ENCODE measurements at places on chromosomes 6 and 20.

- no peak for DNase-seq
Measured at GRCh38 chr6:112030961-112031660, 22.8 kb upstream of the CCN6 start.

DNA sequence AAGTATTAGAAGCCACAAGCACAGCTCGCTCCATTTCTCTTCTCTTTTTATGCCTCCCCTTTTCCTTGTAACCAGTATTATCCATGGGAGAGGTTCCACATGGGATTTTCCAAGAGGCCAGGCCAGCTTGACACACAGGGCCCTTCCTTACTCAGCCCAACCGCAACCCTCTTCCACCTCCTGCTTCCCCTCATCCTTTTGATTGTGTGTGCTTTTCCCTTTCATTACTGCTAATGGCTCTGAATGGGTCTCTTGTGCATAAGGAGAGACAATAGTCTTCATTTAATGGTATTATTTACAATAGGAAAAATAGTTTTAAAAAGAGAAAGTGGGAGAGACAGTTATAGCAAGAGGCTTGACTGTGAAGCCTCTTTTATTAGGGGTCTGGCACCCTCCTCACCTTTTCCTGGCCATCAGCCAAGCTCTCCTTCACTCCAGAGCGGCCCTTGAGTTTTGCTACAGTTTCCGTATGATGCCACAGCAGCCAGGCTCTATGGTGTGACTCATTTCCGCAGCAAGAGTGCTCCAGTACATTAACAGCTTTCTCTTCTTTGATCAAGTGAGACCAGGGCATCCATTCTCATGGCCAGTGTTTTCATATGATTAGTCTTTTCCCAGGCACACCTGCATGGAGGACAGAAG lies 579.5 kb downstream of the TFAP2B start:
- DNase-seq: no peak

- DNase-seq: no peak
Measured at GRCh38 chr6:33624856-33625255, 3.7 kb downstream of the ITPR3 start.

DNA sequence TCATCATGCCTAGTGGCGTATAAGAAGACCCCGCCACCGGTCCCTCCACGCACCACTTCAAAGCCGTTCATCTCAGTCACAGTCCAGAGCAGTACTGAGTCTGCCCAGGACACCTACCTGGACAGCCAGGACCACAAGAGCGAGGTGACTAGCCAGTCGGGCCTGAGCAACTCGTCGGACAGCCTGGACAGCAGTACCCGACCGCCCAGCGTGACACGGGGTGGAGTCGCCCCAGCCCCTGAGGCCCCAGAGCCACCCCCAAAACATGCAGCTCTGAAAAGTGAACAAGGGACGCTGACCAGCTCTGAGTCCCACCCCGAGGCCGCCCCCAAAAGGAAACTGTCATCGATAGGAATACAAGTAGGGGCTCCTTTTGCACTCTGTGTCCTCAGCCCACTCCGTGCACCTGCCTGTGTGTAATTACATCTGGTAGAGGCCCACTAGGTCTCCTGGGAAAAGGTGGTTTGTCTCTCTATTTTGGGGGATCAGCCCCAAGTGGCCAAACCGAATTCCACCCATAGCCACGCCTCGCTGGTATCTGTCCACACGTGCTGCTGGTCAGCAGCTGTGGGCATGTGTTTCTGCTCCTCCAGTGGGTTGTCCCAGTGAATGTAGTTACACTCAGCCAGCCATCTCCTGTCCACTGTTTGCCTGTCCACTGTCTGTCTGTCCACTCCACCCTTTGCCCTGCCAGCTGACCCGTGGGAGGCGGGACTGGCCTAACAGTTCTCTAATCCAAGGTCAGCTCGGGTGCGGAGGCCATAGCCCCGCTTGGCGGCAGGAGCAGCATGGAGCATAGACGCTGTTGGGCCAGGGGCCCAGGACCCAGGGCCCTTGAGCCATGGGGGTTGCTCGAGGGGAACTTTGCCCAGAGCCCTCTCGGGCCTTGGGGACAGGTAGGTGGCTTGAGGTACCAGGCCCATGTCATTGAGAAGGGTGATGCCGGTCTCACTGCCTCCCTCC lies 44.3 kb upstream of the MYL9 start:
- no peak for DNase-seq

DNA sequence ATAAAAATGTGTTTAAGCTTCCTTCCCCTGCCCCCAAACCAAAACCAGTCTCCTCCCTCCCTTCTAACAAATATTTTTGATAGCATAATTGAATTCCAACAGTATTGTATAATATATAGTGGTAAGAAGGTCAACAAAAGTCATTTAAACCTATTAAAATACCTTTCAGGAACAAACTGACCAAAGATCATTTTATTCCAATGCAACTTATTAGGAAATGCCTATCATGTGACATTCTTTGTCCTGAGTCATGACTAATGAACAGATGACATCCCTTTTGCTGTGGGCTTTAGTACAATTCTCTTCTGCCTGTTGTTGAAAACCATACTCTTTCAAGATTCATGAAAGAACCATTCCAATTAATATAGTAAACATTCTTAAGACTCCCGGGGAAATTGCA lies 51.5 kb upstream of the TRAF3IP2 start:
- DNase-seq: peak; percentile 83

GRCh38 chr20:44866703-44867335 lies 18.7 kb upstream of the YWHAB start:
- DNase-seq: no peak

- no peak for DNase-seq
Measured at GRCh38 chr20:43909720-43910119, 4.9 kb upstream of the TOX2 start.

- DNase-seq: peak; percentile 51
Measured at GRCh38 chr6:82711971-82712370, 348.4 kb downstream of the TPBG start.

DNA sequence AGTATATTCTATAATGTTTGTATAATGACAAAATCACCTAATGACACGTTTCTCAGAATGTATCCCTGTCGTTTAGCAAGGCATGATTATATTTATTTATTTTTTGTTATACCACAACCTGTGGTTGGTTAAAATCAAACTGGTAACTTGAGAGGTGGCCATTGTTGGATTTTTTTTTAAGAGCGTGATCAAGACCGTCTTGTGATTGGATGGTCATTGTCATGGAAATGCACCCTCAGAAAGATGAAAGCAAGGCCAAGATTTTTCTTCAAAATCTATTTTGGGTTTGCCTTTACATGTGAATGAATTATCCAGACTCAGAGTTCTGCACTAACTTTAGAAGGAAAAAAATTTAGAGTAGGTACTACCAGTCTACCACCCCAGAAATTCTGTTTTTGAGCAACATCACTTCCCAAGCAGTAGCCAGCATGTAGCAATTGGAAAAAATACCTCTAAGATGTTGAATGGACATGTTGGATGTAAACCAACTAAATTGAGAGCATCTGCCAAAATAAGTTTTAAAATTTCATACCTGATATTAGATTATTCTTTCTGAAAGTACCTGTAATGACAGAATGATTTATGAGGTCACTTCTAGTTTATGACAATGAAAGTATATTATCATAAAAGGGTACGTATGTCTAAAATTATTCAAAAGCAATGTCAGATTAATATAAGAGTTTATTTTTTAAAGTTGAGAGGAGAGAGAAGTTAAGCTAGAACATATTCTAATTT lies 50.8 kb downstream of the NCOA7 start:
- DNase-seq: no peak

GRCh38 chr6:170444811-170445211 lies 108.3 kb downstream of the PSMB1 start:
- no peak for DNase-seq

DNA sequence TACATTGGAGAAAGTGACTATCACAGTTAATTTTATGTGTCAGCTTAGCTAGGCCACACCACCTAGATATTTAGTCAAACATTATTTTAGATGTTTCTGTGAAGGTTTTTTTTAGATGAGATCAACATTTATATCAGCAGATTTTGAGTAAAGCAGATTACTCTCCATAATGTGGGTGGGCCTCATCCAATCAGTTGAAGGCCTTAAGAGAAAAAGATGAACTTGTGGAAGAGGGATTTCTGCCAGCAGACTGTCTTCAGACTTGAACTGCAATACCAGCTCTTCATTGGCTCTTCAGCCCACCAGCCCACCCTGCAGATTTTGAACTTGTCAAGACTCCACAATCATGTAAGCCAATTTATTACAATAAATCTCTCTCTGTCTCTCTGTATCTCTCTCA lies 25.1 kb upstream of the FBXO30 start:
- no peak for DNase-seq

DNA sequence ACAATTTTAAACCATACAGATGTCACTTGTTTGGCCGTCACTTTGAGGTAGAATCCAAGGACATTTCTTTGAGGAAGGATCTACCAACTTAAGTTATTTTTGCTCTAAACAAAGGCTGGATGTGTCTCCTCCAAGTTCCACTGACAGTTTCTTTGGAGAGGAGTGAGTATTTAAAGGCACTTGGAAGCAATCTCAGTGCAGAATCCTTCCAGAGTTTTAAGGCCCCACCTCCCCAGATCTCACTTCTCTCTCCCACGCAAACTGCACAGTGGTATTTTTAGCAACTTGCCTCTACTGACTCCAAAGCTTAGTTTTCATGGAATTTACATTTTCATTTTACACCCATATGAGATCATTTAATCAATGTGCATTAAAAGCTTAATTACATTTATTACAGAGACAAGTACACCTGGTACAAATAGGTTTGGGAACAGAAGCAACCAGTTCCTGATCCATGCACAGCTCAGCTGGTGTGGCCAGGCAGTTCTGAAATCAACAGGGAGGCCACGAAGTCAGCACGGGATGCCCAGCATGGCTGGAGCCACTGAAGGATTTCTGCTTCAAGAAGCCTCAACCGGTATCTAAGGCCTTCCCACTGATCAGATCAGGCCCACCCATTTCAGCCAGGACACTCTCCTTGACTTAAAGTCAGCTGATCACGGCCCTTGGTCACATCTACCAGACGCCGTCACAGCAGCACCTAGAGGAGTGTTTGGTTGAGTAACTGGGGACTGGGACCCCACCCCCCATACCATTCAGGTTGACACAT lies 109.8 kb downstream of the SYCP2 start:
- DNase-seq: no peak

DNA sequence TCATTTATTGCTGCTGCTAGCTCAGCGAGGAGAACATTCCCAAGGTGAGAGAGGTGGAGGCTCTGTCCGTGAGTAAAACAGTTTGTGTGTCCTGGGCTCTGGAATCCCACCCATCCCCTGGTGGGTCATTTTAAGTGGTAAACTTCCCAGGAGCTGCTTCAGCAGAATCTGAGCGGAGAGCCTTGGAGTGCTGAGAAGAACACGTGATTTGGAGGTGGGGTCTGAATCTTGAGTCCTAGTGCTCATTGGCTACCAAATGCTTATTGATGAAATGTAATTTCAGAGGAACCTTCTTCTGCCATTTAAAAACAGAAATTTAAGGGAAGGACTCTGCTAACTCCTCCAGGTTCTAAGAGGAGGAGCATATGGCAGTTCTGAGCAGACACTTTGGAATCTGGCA lies 132.4 kb downstream of the CDH26 start:
- no peak for DNase-seq

- DNase-seq: peak; percentile 48
Measured at GRCh38 chr6:33428224-33428965, 8.5 kb downstream of the SYNGAP1 start.

DNA sequence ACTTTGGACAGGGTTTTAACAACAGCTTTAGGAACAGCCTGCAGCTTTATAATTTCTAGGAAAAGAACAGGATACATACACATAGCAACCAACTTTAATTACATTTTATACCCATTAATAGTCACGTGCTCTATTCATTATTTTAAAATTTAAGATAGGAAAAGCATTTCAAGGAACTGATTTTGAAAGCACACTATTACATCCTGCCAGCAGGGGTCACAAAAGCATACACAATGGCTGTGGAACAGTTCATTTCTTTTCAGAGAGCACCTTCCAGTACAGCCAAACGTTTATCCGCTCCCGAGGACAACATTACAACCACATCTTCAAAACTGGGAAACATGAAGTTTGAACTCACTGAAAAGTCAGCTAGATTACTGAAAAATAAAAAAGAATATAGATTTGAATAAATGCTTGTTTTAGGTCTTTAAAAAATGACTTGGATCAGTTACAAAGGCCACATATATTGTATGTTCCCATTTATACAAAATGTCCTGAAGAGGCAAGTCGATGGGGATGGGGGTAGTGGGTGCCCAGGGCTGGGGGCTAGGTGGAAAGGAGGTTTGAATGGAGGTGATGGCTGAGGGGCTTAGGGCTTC lies 104.6 kb upstream of the EXOC2 start:
- peak; percentile 50 for DNase-seq

DNA sequence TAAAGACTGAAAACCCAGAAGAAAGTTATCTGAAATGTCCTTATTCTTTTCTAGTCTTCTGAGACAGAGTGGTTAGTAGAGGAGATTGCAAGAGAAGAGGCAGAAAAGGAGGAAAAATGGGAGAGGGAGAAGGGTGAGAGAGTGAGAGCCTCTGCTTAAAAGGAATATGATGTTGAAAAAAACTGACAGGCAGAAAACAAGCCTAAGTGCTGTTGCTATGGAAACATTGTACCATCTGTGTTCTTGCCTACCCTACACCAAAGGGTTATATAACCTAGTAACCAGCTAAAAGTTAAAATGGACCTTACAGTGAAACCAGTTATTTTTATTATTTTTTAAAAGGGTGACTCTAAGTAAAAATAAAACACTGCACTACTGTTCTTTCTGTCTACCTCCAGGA lies 28.3 kb upstream of the SH3BGRL2 start:
- no peak for DNase-seq

- DNase-seq: no peak
Measured at GRCh38 chr6:162325051-162325450, 402.5 kb downstream of the PRKN start.

- no peak for DNase-seq
Measured at GRCh38 chr6:79568996-79569395, 31.8 kb upstream of the LCA5 start.

DNA sequence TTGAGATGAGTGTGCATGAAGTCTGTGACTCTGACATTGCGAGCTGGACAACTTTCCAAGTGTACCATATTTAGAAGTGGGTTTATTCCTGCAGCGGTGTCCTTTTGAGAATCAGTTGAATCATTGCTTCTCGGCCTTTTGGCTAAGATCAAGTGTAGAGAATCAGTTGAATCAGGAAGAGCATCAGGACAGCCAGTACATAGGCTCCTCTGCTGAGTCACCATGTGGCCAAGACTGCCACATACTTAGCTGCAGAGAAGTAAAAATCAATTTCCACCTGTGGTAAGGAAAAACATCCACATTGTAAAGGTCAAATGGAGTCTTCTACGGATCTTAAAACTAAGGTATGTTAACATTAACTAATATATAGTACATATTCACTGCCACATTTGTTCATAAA lies 428.4 kb upstream of the MARCKS start:
- DNase-seq: no peak

DNA sequence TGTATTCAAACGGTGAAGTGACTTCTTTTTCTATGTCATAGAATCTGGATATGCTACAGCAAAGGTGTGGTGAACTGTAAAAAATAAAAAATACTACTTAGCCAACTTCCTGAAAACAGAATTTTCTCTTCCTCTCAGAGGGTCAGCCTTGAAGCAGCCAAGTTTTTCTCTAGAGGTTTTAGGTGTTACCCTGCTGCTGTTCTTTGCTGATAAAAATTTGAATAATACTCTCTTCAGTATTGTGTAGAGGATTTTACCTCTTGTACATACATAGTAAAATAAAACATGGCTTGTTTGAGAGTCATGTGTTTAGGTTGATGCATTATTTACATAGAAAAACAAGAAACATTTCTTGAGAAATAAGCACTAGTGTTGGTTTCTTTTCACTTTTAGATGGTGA lies 458.4 kb downstream of the TBC1D32 start:
- DNase-seq: no peak

GRCh38 chr6:34248727-34249468 lies at the start of gene SMIM29:
TSS of gene SMIM29 (minus strand) at chr6:34249006. CDS start at chr6:34247791, 1,215 bp downstream.
- DNase-seq: peak; percentile 96
